Stimulated activated CD4-positive, alpha-beta T cell treated with anti-CD3 and anti-CD28 coated beads, Interleukin-12 subunit alpha, Interleukin-12 subunit beta, amount 100 ng/mL, for 4 hours (primary cell): ENCODE measurements at places on chromosomes 5 and 9.

DNA sequence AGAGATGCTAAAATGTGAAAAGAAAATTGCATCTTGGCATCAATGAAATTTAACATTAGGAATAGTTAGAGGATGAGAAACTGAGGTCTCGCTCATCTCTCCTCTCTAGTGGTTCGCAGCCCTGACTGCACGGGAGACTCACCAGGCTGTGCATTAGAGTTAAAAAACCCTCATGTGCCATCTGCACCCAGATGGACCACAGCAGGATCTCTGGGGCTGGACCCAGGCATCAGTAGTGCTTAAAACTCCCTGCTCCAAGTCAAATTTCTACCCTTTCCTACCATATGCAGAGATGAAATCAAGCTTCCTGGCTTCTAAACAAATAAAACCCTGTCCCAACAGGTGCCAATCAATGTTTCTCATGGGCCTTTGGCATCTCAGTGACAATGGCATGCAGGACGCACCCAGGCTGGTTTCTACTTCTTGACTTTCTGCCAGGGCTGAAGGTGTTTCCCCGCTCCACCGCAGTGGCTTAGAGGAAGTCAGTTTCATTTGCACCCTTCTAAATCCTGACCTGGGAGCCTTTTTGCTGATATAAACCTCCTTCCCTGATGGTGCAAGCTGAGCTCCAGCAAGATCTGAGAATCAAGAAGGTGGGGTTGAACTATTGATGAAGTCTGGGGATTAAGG is 132.6 kb downstream of the NSG2 start:
- DNase-seq: no peak

- no peak for DNase-seq
Observed at GRCh38 chr9:84153885-84154284, 173.3 kb downstream of the RMI1 start.

DNA sequence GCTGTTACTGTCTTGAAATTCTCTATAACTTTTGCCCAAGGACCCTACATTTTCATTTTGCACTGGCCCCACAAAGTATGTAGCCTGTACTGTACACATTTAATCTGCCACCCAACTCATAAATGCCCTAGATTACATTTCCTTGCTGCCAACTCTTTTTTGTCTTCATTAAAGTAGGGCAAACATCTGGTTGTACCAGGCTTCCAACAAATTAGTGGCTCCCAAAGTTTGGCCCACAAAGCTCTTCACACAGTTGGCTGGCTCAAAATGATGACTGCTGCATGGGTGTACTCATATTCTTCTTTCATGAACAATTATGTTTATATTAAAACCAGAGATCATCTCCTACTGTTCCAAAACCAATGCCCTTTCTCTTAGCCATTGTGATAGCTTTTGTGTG is 45.3 kb downstream of the GNA14 start:
- DNase-seq: no peak

- no peak for DNase-seq
Observed at GRCh38 chr9:34430843-34431437, 27.4 kb downstream of the FAM219A start.

DNA sequence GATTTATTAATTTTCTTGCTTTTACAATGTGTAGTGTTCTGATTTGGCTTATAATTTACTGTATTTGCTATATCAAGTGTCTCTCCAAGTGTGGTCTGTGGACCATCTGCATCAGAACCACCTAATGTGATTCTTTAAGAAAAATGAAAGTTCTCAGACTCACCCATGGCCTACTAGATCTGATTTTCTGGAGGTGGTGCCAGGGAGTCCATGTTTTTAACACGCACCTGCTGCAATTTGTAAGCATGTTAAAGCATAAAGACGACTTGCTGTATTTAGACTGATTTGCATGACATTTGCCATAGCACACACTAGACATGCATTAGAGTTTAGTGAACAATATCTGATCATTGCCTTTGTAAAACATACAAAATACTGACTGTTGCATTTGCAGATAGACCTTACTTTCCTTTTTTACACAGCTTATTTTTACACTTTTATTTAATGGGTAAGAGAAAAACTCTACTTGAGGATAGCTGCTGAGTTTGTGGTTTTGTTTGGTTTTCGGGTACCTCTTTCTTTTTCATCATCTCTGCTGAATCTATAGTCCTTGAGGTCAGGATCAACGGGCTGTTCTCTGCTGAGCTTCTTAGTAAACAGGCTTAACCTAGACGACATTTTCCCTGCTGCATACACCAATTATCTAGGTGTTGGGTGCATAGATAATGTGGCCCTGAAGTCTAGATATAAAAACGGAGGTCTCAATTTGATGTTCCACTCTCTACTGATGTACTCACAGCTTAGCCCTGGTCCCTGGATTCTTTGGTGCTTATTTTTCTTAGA is 138.0 kb upstream of the ZNF366 start:
- DNase-seq: no peak

DNA sequence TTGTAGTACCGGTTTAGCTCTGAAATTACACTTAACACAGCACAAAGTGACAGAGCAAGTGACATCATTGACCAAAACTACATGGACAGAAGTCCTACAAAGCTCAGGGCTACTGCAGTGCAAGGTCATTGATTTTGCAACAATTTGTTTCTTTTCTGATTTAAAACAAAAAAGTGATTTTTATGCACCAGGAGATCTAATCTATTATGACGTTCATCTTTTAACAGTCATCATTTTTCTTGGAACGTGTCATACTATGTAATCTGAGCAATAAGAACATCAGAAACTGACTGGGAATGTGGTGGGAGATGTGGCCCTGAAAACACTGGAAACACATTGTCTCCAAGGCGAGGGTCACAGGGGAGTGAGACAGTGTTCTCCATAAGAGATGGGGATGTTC is 17.4 kb upstream of the ZFAND5 start:
- no peak for DNase-seq

GRCh38 chr5:87313216-87313615 is 45.5 kb downstream of the RASA1 start:
- DNase-seq: no peak

- no peak for DNase-seq
Observed at GRCh38 chr9:132443951-132444607, 34.1 kb downstream of the CFAP77 start.

GRCh38 chr9:128643519-128644300 is 12.9 kb downstream of the DYNC2I2 start:
- DNase-seq: no peak

DNA sequence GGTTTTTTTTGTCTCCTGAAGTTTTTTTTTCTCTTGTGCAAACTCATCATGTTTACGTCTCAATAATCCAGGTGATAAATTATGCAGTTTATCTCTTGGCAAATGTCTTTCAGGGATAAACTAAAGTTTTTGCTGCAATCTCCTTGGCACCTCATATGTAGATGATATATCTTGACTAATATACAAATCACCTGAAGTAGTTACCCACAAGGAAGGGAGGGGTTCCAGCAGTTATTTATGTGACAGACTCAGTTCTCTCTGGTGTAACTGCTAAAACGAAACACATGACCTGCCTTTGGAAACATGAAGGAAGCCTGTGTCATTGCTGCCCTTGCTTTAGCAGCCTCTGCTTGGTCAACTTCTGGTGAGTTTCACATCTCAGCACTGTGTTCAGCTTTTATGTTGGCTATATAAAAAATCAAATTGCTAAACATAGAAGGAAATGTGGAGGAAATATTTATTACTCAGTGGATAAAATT is 39.3 kb upstream of the KIAA1958 start:
- no peak for DNase-seq

GRCh38 chr5:56838409-56839039 is 23.2 kb downstream of the MAP3K1 start:
- no peak for DNase-seq
